Glutamatergic neuron (in vitro differentiated cells): ENCODE measurements at places on chromosomes 2 and 18. TPM values are rescaled to one million over a fixed set of nuclear protein-coding genes. Genes with fewer than 3 reads are reported as not detected.

DNA sequence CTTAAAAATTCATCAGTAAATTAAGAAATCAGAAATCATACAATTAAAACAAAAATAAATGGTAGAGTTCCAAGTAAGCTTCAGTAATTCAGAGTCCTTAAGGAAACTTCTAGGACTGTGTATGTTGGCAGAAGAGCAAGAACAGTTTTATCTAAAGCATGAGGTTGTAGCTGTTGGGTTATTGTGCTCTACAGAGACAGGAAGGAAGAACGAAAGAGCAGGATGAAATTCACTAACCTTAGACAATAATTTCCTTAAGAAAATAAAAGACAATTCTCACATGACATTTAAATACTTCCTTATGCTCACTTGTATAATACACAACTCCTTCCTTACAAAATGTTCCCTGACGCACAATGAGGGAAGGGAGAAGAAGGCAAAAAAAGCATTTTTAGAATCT is 133.4 kb downstream of the STK39 start:
- no peak for DNase-seq

DNA sequence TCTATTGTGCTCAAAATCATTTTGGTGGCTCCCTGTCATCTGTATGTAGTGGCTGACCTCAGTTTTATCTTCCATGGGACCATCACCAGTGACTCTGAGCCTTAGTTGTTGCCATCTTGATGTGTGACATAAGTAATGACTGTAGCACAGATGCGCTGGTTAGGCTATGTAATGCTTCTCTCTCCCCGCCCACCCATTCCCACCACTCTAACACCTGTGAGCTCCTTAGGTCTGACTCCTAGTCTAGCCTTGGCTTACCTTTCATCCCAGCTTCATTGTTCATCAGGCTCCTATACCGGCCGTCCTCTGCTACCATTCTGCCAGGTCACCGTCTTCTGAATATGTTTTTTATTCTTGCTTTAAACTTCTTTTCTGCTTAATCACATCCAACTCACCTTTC is 17.2 kb downstream of the MYO1B start:
- DNase-seq: no peak

GRCh38 chr2:221517696-221518151 is 54.4 kb downstream of the EPHA4 start:
- no peak for DNase-seq

Gene SERPINB3
- total RNA-seq: not detected

DNA sequence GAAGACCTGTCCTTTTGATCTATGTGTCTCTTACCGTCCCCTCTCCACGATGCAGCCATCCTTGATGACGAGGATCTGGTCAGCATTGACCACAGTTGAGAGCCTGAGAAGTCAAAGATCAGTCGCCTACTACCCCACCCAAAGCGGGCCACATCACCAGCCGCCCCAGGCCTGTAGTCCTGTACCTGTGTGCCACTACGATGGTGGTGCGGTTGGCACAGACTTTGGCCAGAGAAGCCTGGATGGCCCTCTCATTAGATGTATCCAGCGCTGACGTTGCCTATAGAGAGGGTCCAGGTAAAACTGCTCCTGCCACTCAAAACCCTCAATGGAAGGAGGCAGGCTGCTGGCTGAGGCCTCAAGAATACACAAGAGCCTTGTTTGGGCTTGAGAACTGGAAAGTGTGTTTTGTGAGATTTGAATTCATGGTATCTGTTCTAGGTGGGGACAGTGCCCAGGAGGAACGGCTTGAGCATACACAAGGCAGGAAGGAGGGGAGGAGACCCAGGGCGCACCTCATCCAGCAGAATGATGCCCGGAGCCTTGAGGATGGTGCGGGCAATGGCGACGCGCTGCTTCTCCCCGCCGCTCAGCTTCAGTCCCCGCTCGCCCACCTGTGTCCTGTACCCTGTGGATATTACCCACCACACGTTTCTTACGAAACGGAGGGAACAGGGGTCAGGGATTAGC is 3.8 kb downstream of the ZFAND2B start:
- DNase-seq: no peak

Gene EEF1B2
- 246 TPM for total RNA-seq

Gene DAW1
- not detected for total RNA-seq

- DNase-seq: no peak
Measured at GRCh38 chr2:237149425-237149824, 63.7 kb downstream of the COPS8 start.

DNA sequence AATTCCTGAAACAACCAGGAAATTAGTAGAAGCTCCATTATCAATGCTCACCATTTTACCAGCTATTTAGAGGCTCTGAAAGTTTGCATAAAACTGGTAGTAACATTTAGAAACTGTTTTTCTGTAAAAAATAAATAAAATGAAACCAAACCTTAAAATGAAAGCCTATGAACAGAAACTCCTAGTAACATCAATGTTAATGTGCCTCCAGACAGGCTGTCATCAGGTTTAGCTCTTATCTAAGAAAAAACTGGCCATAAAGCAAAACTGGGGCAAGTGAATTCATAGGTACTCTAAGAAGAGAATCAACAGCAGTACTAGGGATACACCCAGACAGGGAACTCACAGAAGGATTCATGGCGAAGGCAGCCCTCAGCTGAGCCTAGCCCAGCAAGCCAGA is 8.0 kb downstream of the E2F6 start:
- DNase-seq: no peak

DNA sequence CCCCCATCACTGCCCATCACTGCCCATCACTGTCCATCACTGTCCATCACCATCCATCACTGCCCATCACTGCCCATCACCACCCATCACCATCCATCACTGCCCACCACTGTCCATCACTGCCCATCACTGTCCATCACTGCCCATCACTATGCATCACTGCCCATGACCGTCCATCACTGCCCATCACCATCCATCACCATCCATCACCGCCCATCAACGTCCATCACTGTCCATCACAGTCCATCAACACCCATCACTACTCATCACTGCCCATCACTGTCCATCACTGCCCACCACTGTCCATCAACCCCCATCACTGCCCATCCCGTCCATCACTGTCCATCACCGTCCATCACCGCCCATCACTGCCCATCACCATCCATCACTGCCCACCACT is 57.8 kb upstream of the OTOS start:
- no peak for DNase-seq

Gene RAB1A
- total RNA-seq: 161 TPM

Gene EFEMP1
- total RNA-seq: 1.2 TPM
